Nucleus accumbens (tissue), 56 donors: ENCODE measurements at places on chromosomes 6 and 20.

DNA sequence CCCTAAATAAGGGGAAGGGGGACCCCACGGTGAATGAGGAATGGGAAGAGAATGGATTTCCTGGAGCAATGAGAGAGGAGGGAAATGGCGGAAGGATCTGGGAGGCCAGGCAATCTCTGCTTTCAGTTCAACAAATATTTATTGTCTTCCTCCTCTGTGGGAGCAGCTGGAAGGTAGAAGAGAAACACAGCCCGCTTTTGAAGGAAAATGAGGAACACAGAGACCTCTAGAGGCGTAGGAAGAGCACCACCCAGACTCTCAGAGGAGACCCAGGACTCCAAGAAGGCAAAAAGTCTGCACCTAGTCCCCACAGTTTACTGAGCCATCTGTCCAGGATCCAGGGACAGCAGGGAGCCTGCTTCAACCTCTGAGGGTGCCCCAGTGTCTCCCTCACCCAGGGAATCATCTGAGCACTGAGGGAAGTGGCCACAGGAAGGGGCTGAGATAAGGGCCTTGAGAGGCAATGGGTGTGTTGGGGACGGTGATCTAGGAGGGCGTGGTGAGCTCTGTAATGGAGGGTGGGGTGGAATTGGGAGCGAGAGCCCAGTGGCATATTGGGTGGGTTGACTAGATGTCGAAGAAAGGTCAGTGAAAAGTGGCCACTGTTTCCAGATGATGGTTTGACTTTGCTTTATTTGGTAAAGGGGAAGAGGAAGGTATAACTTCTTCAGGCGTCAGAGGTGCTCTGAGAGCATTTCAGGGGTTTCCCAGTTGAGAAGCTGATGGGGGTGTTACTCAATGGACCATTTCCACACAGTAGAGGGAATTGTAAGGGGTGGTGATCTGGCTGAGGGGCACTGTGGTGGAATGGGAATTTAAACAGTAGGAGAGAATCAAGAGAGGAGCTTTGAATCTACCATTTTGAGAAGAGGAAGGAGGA is 610 bp downstream of the PSORS1C1 start:
- no peak for DNase-seq

DNA sequence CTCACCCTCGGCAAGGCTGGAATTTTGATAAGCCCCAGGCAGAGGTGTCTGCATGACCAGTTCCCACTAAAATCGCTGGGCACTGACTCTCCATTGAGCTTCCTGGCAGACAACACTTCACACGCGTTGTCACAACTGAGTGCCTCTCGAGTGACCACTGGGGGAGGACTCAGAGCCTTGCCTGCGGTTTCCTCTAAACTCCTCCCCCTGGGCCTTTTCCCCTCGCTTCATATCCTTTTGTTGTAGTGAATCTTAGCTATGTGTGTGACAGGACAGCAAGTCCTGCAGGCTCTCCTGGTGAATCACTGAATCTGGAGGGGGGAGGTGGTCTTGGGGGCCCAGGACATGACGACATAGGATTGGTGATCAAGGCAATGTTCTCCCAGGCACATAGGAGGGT is 670.8 kb downstream of the PRKN start:
- DNase-seq = no peak

- DNase-seq = no peak
These were observed 7.5 kb downstream of the FERMT1 start for GRCh38 chr20:6115221-6115895.

- DNase-seq = no peak
These were observed 102.4 kb downstream of the CDH26 start for GRCh38 chr20:60060593-60060992.

DNA sequence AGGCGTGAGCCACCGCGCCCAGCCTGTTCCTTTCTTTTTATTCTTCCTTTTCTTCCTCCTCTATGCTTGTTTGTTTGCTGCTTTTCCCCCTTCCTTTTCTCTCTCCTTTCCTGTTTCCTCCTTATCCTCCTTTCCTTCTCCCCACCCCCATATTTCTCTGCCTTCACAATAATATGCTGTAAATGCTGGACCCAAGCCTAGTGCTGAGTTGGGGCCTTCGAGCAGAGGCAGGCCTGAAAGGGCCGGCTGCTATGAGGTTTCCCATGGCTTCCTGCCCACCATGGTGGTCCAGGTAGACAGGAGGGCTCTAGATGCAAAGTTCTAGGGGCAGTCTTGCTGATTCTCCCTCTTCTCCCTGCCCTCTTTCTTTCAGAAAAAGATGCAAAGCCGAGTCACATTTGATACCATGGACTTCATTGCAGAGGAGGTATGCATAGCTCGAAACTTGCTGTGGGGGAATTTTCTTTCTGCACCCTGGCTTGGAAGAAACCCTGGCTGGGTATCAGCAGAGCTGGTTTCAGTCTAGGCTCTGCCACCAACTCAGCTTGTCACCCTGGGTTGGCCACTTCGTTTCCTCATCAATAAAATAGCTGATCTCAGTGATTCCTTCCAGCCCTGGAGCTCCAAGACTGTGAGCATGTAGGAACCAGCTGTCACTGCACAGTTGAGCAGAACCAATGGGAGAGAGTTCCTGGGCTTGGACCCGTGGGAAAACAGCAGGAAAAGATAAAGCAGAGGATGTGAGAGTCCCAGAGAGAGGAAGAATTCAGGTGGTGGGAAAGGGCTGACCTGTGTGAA is 7.4 kb downstream of the CNBD2 start:
- DNase-seq = no peak

DNA sequence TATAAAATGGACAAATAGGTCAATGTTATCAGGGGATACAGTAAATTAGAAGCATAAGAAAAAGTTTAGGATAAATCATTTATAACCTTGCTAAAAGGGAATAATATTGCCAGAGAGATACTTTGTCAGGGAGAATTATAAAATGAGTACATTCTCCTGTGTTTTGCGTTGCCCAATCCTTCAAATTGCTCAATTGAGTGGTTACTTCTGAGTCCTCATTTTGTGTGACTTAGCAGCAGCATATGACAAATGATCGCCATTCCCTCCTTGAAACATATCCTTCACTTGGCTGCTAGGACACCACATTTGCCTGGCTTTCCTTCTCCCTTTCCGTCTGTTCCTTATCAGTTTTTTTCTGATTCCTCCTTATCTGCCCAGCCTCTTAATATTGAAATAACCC is 106.7 kb upstream of the FLRT3 start:
- no peak for DNase-seq

DNA sequence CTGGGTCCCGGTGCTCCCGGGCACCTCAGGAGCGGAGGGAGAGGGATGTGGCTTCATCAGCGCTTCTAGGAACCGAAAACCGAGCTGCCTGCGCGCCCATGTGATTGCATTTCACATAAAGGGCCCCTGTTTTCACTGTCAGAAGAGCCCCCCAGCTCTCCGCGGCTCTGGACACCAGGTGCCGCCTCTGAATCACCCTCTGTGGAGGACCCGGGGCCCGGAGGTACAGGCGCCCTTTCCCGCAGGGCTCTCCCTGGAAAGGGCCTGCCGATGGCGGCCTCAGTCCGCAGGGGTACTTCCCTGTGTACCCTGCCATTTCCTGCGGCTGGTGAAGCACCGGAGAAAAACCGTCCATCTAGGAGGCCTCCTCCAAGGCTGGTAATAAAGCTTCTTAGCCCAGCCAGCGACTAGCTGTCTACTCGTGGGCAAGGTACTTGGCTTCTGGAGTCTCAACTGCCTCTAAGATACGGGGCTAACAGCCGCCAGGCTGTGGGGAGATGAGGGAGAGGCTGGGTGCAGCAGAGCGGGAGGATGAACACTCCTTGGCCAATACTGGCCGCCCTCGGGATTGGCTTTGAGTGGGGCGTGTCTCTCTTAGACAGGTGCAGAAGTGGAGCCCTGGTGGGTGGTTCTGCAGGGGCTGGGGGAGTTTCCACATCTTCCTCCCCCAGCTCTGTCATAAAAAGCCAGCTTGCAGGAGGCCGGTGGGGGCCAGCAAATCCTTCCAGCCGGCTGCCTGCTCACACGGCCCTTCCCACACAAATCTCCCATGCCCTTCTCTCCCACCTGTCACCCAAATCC is 1.6 kb downstream of the PPP1R16B start:
- peak; percentile 31 for DNase-seq

GRCh38 chr6:56407883-56408410 is 160.6 kb upstream of the COL21A1 start:
- DNase-seq = no peak

- no peak for DNase-seq
These were observed 55.0 kb downstream of the COL12A1 start for GRCh38 chr6:75150685-75151412.
